ENCODE measurements at places on chromosomes 1 and 21.

DNA sequence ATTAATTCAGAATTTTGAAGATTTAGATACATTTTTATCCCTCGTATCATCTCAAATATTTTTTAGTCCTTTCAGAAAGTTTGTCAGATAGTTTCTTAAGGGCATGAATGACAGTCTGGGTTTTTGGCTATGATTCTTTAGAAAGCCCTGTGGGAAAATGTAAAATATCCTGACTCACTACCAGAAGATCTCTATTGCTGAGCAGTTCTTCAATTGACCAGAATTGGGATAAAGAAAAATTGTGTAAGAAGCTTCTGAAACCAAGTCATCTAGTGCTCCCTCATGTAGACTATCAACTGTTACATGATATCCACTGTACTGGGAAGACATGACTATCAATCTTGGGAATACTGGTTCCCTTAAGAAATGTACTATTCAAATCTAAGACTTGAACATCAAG lies 608.3 kb upstream of the CHRM3 start:
- DNase-seq: no peak

DNA sequence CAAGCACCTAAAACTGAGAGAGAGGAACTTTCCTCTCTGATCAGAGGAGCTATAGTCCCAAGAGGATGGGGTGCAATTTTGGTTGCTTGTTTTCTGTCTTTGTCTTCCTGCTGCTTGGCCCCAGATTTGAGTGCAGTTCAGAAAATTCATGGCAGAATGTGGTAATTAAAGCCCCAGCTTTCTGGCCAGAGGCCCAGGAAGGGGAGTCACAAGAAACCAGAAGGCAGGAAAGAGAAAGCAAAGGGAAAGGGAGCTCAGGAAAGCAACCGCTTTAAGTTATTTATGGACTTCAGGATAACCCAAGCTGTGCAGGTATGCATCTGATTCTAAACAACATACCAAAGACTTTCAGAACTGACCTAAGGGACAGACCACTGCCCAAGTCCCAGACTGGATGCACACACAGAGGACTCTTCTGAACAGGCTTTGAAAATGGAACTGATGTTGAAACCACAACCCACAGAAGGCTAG lies 88.8 kb downstream of the ST3GAL3 start:
- DNase-seq: no peak

GRCh38 chr1:247110627-247111258 lies 6.6 kb upstream of the ZNF669 start:
- DNase-seq: no peak

DNA sequence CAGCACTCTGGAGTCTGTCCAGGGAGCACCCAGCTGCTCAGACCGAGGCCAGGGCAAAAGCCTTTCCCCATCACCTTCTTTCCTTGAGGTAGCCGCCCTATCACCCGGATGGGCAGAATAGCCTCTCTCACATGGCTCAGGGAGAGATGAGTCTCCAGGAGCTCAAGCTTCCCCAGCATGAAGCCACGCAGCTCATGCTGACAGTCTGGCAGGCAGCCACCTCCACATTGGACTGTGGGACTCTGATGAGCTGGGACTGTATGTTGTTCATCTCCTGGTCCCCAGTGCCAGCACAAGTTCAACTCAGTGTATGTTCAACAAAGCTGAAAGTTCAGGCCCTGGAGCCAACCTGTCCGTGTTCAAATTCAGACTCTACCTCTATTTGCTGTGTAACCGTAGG lies 75.2 kb upstream of the ZC3H12A start:
- no peak for DNase-seq

GRCh38 chr1:214010717-214011116 lies 22.9 kb downstream of the PROX1 start:
- no peak for DNase-seq

DNA sequence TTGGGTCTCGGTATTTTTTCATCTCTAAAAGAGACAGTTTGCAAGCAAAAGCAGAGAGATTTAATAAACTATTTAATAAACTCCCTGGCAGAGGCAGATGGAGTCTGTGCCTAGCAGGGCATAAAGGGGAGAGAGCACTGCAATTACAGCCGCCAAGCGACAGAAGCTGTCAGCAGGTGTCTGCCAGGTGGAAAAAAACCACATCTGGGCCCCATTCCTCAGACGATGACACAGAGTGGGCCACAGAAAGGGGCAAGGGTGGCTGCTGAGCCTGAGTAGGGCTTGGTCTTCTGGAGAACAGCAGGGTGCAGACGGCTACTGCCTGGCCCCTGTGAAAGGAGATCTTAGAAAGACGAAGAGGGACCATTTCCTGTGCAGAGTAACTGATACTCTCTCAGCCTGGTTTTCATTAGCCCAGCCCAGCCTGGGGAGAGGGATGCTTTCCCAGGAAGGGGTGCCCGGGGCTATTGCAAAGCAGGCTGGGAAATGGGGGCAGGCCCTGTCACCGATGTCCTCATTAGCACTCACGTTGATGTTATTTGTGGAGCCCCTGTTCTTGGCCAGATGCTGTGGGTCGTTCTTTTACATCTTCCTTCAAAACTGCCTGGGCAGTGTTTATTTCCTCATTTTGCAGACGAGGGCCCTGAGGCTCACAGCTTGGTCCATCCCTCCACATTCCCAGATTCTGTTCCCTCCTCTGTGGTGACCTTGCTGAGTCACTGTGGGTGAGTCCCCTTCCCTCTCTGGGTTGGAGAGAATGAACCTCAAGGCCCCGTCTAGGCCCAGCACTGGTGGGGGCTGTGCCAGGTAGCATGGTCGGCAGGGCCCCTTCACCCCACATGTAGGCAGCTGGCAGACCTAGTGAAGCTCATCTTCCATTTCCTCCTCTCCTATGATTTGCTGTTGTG lies 472.7 kb downstream of the PTPRU start:
- DNase-seq: no peak

DNA sequence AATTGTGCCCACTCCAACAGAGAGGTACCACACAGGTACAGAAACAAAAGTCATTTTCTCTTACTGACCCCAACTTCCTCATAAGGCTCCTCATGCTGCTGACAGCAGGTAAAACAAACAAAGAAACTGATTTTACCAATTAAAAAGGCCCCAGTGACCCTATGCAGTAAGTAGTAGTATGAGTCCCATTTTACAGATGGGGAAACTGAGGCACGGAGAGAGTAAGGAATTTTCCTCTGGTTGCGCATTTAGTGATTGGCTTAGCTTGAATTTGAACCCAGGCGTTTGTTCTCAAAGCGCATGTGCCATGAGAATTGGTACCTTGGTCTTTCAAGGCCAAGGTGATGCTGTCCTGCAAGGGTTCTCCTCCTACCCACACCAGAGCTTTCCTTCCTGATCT lies 66.1 kb upstream of the ZBTB40 start:
- no peak for DNase-seq

GRCh38 chr1:157577420-157577819 lies 20.5 kb downstream of the FCRL4 start:
- DNase-seq: no peak
